ENCODE measurements at places on chromosomes 4 and X. TPM values are rescaled to one million over a fixed set of nuclear protein-coding genes. Genes with fewer than 3 reads are reported as not detected.

The PABPC4L gene
- 3.1 TPM for polyA plus RNA-seq

DNA sequence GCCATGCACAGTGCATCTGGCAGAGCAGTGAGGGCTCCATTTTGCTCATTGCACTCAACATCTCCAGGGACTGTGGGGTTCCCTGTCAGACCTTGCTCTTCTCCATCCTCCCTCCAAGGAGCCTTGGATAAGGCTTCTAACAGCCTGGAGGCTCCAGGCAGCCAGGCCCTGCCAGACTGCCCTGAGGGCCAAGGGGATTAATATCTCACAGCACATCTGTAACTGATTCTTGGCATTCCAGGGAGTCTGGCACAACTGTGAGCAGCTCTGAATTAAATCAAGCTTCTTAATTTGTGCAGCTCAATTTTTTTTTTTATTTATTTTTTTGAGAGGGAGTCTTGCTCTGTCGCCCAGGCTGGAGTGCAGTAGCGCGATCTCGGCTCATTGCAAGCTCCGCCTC, 224.5 kb upstream of the PGRMC2 start:
- H3K36me3 ChIP-seq: no peaks in the 10 kb centered on the region
- no peak overlapping the region for H3K4me3 ChIP-seq
- no peak overlapping the region for H3K27ac ChIP-seq

- H3K4me3 ChIP-seq: no peak overlapping the region
- H3K27me3 ChIP-seq: no peaks in the 10 kb centered on the region
- H3K4me1 ChIP-seq: no peaks in the 10 kb centered on the region
- H3K27ac ChIP-seq: no peak overlapping the region
- no peak for DNase-seq
- no peaks in the 10 kb centered on the region for H3K36me3 ChIP-seq
Measured at GRCh38 chr4:21512353-21512752, 436.2 kb downstream of the KCNIP4 start.

GRCh38 chr4:152663203-152664066, 16.4 kb downstream of the TMEM154 start:
- no peaks in the 10 kb centered on the region for H3K36me3 ChIP-seq

DNA sequence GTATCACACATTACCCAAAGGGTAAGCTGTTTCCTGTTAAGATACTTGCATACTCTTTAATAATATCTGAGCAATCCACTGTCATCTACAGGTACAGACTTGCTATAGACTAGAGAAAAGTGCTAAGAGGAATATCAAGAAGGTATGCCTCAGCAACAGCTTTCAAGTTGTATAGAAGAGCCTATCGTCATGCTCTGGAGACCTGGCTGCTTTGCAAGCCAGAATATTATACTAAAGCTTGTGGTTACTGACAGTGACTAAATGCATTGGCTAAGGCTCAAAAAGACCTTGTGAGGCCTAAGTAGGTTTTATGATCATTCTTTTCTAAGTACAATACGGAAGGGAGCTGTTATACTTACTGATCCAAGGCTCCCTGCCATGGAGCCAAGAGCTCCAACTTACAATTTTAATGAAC, 11.3 kb downstream of the LAMP2 start:
- no peaks in the 10 kb centered on the region for H3K4me1 ChIP-seq
- no peaks in the 10 kb centered on the region for H3K27me3 ChIP-seq
- H3K27ac ChIP-seq: no peak overlapping the region
- no peak overlapping the region for H3K4me3 ChIP-seq

The MAGEA11 gene
- polyA plus RNA-seq: not detected
